ENCODE measurements at places on chromosomes 12 and 14.

DNA sequence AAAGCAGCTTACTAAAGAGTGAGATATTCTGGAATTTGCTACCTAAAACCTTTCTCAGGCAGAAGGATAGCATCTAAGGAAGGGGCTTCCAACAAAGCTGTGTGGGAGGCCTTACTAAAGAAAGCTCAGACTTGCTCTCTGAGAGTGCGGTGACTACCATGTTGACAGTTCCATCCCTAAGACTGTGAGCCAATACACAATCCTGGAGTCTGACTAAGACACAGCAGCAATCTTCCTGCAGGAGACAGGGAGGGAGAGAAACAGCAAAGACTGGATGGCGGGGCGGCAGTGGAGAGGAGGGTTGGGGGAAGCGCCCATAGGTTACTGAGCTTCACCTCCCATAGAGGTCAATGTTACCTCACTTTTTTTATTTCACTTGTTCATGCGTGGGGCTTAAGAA, 70.9 kb downstream of the KITLG start:
- no peak for DNase-seq

- no peak for DNase-seq
Measured at GRCh38 chr12:124550123-124551089, 17.0 kb downstream of the NCOR2 start.

DNA sequence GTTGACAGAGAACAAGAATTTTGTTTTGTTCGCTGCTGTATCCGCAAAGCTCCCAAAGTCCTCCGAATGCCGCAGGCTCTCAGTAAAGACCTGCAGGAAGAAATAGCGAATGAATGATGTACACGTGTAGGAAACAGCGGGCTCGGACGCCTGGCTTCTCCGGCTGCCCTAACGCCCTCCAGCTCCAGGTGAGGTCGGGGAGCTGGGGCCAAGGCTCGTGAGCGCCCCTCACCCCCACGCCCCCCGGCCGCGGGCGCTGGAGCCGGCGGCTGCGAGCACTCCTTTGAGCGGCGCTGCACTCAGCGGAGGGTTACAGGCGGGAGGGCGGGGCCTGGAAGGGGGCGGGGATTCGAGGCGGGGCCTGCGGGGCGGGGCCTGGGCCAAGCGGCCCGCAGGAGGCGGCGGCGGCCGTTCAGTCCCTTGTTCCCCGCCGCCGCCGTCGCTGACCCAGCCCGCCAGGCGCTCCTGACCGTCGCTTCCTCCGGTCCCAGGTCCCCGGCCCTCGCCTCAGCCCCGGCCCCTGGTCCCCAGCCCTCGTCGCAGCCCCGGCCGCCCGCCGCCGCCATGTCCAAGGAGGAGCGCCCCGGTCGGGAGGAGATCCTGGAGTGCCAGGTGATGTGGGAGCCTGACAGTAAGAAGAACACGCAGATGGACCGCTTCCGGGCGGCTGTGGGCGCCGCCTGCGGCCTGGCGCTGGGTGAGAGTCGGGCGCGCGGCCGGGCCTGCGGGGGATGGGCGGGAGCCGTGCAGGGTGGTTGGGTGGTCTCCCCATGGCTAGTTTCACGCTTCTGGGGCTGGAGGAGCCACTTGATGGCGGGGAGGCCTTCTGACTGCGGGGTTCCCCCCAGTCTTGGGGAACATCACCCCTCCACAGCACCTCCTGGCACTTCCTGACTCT, at the start of gene AACS:
Gene AACS (plus strand): TSS at position 415 of the 898 bp plus-strand sequence. CDS start 150 bp downstream, at position 565.
- peak; percentile 73 for DNase-seq

DNA sequence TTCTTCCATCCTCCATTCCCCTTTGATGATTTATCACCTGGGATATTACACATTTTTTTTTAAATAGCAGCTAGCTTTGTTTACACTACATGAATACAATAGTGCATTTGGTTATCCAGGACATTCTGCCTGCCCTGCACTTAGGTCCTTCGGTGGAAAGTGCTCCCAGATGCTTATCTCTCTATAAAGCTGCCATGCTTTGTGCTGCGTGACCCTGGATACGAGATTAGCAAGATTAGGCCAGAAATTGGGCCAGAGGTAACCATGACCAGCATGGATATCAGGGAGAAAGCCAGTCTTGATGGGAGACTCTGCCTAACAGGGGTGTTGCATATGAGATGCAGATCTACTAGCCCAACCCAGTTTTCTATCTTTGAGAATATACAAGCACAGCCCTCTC, 12.1 kb upstream of the KRT83 start:
- no peak for DNase-seq

DNA sequence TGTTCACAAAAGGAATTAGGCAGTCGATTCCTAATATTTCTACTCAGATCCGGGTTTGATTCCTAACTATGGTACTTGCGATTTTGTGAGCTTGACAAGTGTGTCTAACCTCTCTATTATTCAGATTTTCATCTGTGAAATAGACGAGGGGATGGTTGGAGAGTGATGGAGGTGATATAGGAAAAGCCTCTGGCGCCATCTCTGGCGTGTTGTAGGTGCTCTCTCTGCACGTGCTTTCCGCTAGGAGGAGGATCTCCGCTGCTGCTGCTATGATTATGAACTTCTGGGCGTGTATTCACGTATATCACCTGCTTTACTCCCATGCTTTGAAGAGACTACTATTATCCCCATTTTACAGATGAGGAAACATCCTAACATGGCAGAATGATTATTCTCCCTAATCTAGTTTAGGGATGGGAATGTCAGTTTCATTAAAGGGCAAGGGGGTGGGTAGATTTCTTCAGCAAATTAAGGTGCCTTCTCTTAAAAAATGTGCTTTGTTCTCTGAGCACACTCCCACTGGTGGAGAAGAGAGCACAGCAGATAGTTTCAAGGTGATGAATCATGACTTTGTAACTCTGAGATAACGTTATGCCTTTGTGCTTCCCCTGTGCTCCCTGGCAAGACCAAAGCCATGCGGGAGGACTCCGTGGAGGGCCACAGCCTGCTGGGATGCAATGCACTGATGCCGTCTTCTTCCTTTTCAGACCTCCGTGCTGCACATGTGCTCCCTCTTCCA, 97.1 kb downstream of the PRIMA1 start:
- no peak for DNase-seq

- no peak for DNase-seq
Measured at GRCh38 chr14:61630399-61631044, 64.8 kb upstream of the HIF1A start.

DNA sequence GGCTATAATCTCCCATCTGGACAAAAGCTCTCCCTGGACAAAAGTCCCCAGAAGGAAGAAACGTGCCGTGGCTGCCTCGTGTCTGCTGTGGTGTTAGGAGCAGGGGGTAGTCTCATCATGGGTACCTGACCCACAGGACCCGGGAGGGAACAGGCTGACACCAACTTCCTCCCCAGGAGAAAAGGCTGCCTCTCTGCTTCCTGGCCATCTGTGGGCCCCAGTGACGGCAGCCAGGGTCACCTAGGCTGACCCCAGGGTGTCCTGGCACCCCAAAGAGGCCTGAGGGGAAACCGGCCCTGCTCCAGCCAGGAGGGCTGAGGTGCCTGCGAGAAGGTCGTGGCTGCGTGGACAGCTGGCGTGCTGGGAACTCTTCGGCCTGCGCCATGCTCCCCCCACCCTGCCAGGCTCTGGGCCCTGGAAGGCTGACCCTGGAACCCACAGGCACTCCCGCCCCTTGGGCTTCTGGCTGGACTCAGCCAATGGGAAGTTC, 133.9 kb downstream of the RFLNA start:
- DNase-seq, result no peak

GRCh38 chr14:104567141-104567956, 12.2 kb upstream of the C14orf180 start:
- no peak for DNase-seq

DNA sequence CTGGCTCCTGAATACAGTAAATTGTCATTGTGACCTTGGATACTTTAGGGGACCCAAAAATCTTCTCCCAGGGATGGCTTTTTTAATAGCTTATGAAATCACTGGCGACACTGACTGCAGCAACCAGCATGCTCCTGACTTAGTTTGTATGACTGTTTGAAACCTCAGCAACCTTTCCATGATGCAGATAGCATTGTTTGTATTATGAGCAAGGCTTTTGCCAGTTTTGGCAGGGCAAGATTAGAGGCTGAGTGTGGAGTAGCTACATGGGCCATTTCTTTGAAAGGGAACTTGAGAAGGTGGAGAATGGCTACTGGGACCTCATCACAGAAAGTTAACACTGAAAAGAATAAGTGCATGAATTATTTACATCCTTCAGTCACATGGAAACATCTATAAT, 50.9 kb downstream of the SLC4A8 start:
- DNase-seq, result no peak

- no peak for DNase-seq
Measured at GRCh38 chr12:107364875-107365518, 271.6 kb upstream of the CRY1 start.

DNA sequence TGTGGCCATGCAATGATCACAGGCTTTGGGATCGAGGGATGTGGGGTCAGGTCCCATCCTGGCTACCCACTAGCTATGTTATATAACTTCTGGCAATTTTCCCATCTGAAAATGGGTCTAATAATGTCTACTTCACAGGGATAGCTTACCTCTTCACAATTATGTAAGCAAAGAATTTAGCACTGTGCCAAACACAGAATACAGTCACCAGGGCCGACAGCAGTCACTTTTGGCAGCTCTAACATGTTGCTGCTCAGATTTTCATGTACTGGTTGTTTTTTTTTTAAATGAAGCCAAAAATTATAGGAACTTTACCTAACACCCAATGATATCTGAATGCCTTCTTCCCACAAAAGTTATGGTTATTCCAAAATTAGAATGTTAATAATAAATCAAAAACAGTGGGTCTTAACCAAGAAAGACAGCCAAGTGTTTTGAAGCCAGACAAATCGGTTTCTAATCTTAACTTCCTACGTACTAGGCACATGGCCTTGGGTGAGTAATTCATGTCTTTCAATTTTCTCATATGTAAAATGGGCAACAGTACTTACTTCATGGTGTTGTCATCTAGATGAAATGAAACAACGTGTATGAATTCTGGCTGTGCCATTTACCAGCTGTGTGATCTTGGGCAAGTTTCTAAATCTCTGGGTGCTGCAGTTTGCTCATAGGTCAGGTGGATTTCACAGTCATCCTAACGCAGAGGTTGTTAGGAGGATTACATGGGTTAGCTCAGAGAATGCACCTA, 13.0 kb upstream of the PCED1B start:
- no peak for DNase-seq

- DNase-seq, result no peak
Measured at GRCh38 chr14:38078393-38078792, 129.3 kb upstream of the SSTR1 start.

DNA sequence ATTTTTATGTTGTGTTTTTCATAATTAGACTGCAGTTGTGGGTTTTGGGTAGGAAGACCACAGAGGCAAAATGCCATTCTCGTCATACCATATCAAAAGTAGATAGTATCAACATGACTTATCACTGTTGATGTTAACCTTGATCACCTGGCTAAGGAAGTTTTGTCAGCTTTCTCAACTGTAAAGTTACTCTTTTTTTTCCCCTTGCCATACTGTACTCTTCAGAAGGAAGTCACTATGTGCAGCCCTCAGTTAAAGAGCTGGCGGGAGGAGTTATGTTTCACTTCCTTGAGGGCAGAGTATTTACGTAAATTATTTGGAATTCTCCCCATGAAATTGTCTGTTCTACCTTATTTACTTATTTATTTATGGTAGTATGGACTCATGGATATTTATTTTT, 78.7 kb downstream of the PRORP start:
- no peak for DNase-seq

Data from stimulated activated CD4-positive, alpha-beta T cell treated with anti-CD3 and anti-CD28 coated beads, Interleukin-1b, Interleukin-23, amount 100 ng/mL, for 24 hours (primary cell).